ENCODE measurements at places on chromosomes 1 and 21.

GRCh38 chr1:102174259-102174863 lies 177.6 kb upstream of the OLFM3 start:
- no peak for DNase-seq

- DNase-seq = no peak
Measured at GRCh38 chr1:37620707-37621106, 14.0 kb downstream of the RSPO1 start.

DNA sequence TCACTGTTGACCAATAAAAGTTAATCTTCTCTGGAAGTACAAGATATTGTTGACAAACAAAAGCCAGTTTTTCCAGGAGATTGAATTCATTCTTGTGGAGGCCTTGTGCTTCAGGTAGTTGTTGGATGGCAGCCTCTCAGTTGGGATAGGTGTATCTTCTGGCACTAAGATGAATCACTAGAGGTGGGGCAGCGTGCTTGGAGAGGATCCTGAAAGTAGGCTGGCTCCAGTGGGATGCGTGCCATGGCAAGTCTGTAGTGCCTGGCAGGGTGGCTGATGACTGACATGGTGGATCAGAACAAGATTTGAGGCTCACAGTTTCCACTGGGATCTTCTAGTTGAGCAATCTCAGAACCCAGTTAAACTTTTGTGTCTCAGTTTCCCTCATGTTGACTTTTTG lies 2.4 kb downstream of the VPS13D start:
- no peak for DNase-seq

DNA sequence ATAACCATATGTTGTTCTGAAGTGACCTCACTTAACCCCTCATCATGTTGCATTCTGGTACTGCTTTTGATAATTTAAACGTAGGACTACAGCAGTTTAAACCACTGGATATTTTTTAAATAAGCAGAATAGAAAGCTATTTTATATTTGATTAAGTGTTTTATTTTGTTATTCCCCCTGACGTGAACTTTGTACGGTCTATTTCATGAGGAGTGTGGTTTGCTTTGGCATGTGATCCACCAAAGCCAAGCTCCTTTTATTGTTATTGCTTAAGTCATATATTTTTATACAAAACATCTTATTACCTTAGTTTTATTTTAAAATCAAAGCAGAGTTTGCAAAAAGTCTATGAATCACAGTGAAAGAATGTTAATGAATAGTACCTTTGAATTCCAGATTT lies 101.4 kb upstream of the L1TD1 start:
- no peak for DNase-seq

- DNase-seq = no peak
Measured at GRCh38 chr1:93716163-93716562, 34.5 kb upstream of the BCAR3 start.

- no peak for DNase-seq
Measured at GRCh38 chr1:21865609-21865942, 53.5 kb downstream of the LDLRAD2 start.

DNA sequence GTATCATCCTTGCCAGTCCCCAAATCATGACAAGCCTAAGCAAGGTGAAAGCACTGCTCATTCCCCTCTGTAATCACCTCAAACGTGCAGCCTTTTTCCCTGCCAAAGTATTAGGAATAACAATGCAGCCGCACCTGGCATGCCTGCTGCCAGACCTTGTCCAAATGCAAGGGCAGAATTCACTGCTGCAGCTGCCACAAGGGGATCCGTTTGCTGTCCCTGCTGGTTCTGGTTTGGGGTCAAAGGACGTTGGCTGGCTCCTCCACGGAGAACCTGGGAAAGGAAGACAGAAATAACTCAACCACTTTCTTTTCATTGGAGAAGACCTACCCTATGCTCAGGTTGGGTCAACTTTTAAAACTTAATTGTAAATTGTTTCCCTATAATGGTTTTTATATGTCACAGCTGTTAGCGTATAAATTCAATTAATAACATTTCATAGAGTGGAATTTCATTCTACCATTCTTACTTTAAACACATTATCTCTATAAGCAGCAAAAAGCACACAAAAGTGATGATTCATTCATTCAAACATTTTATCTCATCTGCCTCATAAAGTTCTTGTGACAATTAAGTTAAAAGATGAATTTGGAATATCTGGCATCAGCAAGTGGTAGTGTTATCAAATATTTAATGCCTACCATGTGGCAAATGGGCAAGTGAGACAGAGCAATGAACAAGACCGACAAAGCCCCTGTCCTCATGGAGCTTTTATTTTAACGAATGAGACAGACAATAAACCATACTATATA lies 59.8 kb upstream of the SDC3 start:
- DNase-seq = no peak

DNA sequence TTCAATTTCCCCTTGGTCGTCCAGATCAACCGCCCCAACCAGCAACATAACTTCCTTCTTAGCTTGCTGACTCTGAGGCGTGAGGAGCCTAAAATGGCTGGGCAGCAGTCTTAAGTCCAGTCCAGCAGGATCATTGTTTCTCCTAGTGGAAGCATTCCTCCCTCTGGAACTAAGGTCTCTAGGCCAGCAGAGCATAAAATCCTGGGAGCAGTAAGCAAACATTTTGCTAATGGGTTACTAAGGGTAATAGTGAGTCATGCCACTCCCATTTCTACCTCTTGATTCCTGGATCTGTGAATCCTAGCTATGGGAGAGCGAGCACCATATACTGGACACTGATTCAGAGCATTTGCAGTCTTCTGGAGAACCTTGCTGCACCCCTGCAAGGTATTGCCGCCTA lies 59.9 kb downstream of the ADSS2 start:
- no peak for DNase-seq

DNA sequence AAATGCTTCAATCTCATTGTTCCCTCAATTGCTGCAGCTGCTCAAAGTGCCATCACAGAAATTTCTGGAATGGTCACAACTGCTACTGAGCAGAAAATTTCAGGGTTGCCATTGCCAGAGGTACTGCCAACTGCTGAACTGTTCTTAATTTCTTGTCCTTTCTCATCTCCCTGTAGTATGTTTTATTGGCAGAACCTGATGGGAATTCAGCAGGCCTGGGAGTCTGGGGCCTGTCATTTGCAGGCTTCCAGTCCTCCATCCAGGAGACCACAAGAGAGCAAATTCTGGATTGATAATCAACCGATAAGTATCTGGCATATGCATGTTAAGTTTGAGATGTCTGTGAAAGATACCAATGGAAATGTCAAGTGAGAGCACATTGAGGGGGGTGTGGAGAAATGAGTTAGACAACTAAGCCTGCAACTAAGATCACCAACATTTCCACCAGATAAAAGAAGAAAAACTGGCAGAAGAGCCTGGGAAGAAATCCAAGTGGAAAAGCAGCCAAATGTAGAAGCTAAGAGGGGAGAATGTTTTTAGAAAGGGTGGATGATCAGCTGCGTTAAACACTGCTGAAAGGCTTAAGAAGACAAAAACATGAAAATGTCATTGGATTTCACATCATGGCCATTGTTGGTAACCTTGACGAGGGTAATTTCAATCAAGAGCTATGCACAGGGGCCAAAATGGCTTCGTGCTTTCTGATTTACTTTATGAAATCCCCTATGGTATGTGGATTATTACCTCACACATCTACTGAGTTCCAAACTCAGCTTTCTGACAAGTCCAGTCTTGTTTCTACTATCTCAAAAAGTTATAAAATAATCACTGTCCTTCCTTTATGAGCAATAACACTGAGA lies 648.1 kb downstream of the PLPP3 start:
- no peak for DNase-seq

- no peak for DNase-seq
Measured at GRCh38 chr1:65108025-65108642, 39.9 kb upstream of the AK4 start.

- no peak for DNase-seq
Measured at GRCh38 chr1:157099633-157100009, at the start of gene ETV3L. TSS of gene ETV3L (minus strand) at chr1:157099808. CDS start at chr1:157099523, 285 bp downstream.

- DNase-seq = no peak
Measured at GRCh38 chr1:174068000-174068399, 45.8 kb upstream of the RC3H1 start.

DNA sequence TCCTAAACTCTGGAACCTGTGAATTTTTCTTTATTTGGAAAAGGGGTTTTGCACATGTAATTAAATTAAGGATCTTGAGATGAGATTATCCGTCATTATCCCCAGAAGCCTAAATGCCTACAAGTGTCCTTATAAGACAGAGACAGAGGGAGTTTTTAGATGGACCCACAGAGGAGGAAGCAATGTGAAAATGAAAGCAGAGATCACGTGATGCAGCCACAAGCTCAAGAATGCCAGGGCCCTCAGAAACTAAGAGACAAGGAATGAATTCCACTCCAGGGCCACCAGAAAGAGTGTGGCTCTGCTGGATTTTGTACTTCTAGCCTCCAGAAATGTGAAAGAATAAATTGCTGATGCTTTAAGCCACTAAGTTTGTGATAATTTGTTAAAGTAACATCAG lies 183.6 kb upstream of the UBE2U start:
- no peak for DNase-seq

DNA sequence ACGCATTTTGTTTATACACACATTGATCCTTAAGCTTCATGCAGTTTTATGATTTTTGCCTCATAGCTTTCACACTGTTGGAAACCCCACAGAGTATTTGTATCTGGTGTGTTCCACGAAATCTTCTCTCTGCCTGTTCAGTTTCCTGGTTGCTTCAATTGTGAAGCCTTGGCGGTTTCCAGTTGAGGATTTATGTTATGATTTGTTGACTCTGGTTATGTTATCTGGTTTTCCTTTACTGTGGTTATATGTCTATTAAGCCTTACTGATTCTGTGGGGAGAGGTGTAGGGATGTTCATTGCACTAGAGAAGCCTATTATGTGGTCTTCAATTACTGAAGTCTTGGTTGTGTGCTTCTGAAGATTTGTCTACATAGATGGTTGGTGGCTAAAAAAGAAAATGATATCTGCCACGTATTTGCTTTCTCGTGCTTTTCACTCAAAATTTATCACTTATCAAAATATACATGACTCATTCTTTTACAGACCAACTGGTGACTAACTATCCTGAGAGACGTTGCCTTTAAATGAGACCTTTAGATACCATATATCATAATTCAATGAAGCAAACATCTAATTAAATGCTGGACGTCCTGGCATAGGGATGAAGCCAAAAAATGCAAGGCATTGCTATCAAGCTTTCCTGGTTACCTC lies 488.0 kb upstream of the B3GALT2 start:
- no peak for DNase-seq

DNA sequence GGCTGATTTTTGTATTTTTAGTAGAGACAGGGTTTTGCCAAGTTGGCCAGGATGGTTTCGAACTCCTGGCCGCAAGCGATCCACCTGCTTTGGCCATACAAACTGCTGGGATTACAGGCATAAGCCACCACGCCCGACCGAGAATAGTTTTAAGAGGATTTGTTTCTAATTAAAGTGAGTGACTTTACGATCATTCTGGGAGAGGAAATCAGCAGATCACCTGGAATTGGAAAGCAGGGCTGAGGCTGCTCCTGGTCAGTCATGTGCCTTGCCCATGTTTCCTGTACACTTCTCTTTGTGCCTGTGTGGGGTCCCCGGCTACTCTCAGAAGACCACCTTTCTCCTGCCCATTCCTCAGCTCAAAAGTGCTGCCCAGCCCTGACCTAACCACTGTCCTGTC lies 33.9 kb downstream of the ZBTB8B start:
- DNase-seq = no peak

GRCh38 chr1:39835935-39836594 lies 47.2 kb downstream of the TRIT1 start:
- DNase-seq = no peak

GRCh38 chr1:109929170-109929569 lies 18.5 kb downstream of the CSF1 start:
- DNase-seq = no peak

DNA sequence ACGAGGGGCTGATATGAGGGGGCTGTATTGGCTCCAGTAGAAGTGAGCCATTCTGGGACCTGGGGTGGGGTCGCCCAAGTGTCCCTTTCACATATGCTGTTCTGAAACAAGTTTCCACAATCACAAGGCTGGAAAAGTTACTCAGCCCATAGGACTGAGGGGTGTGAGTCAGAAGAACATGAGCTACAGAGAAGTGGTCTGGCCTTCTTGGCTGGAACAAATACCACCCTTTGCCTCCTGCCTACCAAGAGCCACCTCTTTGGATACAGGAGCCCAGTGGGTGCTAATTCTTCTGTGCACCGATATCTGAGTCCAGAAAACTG lies 42.4 kb downstream of the MEF2D start:
- no peak for DNase-seq

- no peak for DNase-seq
Measured at GRCh38 chr1:40017951-40018575, 22.5 kb upstream of the CAP1 start.

DNA sequence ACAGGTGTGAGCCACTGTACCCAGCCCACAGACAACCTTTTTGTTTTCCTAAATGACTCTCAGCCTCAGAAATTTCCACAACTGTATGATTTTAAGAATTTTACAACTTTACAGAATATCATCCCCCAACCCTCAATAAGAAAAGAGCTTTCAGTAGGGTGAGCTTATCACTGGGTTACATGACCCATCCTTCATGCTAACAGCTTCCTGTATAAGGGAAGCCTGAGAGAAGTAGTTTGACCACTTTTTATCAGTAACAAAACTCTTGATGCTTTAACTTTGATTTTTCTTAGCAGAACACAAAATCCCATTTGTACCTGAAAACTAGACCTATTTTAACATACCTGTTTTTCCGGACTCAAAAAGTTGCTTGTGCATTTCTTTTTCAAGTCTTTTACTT lies 9.7 kb upstream of the MYBPHL start:
- no peak for DNase-seq

DNA sequence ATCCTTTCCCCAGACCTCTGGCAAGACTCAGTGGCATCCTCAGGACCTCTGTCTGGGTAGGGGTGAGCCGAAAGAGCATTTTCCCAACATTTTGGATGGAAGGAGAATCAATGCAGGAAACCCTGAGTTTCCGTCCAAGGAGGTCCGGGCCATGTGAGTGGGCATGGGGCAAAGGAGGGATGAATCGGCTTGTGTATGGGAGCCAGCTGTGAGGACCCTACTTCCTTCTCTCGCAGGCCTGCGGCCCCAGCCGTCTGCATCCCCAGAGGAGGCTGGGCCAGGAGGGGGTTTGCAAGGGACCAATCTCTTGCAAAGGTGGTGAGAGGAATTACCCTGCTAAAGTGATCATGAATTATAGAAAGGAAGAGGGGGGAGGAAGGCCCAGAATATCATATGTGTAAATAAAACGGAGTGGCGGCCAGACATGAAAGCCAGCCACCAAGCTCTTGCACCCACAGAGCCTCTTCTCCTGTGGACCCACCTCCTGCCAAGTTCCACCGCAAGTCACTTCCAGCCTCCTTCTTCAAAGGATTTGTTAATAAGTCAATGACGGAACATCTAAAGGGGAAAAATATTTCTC lies 48.2 kb upstream of the POU3F1 start:
- DNase-seq = no peak

DNA sequence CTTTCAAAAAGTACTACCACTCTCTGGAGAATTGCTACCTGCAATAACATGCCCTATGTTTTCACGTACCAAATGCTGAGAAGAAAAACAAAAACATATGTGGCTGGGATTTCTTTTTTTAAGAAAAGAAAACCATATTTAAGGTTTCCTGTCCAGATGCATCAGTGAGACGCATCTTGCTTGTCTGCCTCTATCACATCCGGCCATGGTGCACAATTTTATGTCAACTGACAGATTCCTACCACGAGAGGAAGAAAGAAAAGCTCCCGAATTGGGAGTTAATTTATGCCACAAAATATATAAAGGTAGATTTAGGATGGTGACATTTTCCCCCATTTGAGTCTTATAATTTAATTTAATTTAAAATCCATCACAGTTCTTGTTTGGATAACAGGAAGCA lies 62.3 kb upstream of the COL24A1 start:
- no peak for DNase-seq

Measured in activated naive CD8-positive, alpha-beta T cell treated with anti-CD3 and anti-CD28 coated beads, Interleukin-2, amount 50 U/mL, for 24 hours (primary cell).